ENCODE measurements at places on chromosomes 11 and 22.

DNA sequence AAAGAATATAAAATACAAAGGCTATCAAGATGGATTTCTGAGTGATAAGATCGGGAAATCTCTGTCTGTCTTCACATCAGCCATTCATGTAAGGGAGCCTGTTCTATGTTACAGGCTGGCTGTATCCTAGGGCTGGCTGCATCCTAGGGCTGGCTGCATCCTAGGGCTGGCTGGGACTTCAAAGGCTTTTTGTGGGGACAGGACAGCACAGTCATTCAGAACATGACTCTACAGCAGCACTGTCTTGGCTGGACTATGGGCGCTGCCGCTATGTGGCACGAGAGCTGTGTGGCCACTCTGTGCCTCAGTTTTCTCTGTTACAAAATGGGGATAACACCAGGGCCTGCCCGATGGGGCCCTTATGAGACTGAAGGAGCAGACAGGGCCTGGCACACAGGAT, 10.2 kb downstream of the ADAMTS8 start:
- DNase-seq: no peak

DNA sequence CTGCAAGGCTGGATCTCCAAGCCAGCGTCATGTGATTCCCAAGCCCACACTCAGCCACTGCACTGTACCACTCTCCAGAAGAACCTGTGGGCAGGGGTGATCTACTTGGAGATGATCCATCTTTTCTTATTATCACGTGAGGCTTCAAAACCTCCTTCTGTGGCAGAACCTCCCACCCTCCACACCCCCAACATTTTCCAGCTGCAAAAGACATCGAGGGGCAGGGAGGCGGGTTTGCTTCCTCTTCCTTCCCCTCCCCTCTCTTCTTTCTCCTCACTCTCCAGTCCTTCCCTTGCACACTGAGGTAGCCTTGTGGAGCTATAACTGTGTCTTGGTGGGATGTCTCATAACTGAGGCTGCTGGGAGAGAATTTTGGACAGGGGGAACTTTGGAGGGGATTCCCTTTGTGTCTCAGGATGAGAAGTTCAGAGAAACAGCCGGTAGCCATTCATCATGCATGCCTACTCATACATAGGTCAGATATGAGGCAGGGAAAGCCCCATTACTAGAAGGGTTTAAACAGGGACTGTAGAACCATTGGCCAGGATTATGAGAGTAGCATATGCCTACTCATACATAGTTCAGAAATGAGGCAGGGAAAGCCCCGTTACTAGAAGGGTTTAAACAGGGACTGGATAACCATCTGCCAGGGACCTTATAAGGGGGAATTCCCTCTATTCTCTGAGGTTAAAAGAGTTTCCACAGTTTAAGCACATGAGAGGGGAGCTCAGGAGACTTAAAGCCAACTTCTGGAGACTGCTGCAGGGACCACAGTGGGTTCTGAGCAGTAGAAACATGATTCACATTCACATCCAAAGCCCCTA, 420.7 kb upstream of the CADM1 start:
- no peak for DNase-seq

- no peak for DNase-seq
Observed at GRCh38 chr22:31957970-31958594, 13.7 kb downstream of the YWHAH start.

- no peak for DNase-seq
Observed at GRCh38 chr11:59151761-59152160, 9.1 kb downstream of the FAM111A start.

DNA sequence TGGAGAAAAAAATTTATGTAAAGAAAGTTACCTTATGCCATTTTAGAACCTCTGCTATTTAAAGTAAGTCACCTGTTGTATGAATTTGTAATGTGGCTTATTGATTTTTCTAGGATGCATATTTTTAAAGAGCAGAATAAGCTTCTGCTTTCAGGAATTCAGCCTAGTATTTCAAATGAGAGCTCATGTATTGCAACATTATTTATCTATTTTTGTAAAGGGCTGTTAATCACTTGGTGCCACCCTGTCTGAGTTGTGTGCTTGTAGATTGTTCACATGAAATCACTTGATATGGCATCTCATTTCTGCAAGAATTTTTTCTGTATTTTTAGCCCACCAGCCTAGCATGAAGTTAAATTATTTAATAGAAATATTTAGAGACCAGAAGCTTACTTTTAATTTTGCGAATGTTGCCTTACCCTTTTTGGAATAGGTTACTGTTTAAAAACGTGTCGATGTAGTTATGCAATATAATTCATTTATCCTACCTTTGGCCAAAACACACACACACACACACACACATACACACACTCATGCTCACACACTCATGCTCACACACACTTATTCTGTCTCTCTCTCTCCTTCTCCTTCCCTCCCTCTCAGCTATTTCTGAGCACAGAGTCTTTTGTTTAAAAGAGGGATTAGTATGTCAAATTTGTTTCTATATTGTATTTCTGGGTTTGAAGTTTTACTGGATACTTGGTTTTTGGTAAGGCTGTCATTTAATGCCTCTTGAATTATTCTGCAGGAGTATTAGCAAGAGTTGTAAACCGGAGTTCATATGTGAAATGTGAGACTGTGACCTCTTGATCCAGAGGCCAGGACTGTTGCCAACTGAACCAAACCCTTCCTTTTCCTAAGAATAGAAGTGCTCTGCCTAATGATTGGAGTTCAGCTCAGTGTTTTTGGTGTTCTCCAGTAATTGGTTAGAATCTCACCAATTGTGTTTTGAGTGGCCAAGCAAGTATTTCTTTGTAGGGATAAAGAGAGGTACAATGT, 34.4 kb downstream of the YAP1 start:
- no peak for DNase-seq

DNA sequence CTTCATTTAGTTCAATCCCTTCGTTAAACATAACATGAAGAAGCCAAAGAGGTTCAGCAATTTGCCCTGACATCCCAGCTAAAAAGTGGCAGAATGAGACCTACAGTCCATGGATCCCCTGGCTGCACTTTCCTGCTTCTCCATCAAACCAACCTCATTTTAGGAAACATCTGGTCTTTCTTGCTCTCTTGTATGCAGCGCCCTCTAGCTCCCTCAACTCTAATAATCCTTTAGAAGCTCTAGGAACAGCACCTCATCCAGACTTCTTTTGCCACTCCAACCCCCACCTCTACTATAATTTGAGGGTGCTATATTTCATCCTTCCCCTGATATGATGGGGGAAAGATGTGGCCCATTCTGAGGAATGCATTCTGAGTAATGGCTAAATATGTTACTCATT, 7.4 kb downstream of the CNTF start:
- no peak for DNase-seq

DNA sequence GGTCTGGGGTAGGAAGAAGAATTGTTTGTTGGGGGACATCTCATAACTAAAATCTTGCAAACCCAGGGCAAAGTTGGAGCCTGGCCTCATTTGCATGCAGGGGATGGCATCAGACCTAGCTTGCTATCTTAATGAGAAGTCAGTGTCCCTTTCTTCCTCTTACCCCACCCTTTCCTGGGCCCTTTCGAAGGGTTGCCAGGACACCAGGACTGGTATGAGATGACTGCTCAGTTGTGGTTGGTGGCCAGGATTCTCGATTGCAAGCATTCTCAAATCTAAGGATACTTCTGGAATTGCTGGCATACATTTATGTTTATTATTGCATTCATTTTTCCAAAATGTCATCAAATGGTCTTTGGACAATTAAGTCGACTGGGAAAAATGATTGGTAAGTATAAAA, 131.0 kb downstream of the SLC1A2 start:
- DNase-seq: no peak

GRCh38 chr22:37180531-37181231, 7.4 kb downstream of the C1QTNF6 start:
- no peak for DNase-seq

Data from memory B cell (primary cell).